Activated CD8-positive, alpha-beta T cell treated with anti-CD3 and anti-CD28 coated beads for 36 hours (primary cell): ENCODE measurements at places on chromosomes 4 and X. TPM values are rescaled to one million over a fixed set of nuclear protein-coding genes. Genes with fewer than 3 reads are reported as not detected.

Gene ADRA2C
- total RNA-seq = 0.27 TPM

Gene RBM46
- total RNA-seq = not detected

DNA sequence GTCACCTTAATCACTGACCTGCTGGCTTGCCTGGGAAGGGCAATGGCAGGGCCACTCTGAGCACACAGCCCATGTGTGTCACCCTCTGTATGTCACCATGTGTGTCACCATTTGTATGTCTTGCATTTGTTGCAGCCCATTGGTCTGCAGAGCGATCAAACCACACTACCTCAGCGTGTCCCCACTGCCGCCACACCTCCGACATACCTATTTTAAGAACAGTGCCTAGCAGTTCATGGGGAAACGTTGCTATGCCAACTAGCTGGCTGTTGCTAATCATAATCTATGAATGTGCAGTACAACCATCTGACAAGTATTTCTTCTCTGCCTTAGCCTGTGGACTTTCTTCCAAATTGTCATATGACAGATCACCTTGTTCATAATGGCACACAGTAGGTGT is 8.0 kb upstream of the CRMP1 start:
- no peaks in the 10 kb centered on the region for H3K36me3 ChIP-seq
- no peaks in the 10 kb centered on the region for H3K4me1 ChIP-seq
- H3K27ac ChIP-seq = no peak overlapping the region
- H3K4me3 ChIP-seq = no peak overlapping the region

DNA sequence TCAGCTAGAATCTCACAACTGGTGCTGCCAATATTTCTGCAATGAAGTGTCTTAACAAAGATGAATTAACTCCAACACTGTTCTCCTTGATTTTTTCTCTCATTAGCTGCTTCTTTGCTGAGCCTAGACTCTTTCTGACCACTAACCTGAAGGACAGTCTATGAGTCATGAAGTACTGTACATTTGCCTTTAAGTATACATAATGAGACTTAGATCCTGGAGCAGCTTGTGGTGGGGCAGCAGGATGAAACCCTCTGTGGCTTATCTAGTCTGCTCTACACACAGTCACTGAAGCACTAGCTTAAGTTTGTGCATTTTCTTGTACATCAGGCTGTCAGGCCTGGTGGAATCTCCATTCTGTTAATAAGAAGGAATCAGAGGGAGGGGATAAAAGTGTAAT is 307.4 kb upstream of the SMIM31 start:
- H3K4me1 ChIP-seq = no peaks in the 10 kb centered on the region
- no peak overlapping the region for H3K4me3 ChIP-seq
- H3K27ac ChIP-seq = no peak overlapping the region
- no peak for DNase-seq

DNA sequence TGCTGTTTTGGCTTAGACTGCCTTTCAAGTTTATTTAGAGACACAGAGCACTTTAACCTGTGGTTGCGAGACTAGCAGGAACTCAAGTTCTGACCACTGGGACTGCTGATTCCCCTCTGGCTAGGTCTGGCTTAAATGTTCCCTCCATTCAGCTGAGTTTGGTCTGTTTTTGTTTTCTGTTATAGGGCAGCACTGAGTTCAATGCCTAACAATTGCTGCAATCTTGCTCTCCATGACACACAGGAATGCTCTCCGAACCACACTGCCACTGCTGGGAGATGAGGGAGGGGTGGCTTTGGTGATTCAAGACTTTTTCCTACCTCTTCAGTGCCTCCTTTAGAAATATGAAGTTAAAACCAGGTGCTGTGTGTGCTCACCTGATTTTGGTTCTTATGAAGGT is 106.3 kb upstream of the EOLA2 start:
- no peak overlapping the region for H3K27ac ChIP-seq
- no peaks in the 10 kb centered on the region for H3K4me1 ChIP-seq
- H3K4me3 ChIP-seq = no peak overlapping the region

- no peak overlapping the region for H3K4me3 ChIP-seq
- peaks cover 7% of the 10 kb centered on the region for H3K36me3 ChIP-seq
- no peak for DNase-seq
- peaks cover 24% of the 10 kb centered on the region for H3K4me1 ChIP-seq
- H3K27me3 ChIP-seq = no peaks in the 10 kb centered on the region
These were observed 147.7 kb downstream of the RASL11B start for GRCh38 chr4:53009824-53010223.

DNA sequence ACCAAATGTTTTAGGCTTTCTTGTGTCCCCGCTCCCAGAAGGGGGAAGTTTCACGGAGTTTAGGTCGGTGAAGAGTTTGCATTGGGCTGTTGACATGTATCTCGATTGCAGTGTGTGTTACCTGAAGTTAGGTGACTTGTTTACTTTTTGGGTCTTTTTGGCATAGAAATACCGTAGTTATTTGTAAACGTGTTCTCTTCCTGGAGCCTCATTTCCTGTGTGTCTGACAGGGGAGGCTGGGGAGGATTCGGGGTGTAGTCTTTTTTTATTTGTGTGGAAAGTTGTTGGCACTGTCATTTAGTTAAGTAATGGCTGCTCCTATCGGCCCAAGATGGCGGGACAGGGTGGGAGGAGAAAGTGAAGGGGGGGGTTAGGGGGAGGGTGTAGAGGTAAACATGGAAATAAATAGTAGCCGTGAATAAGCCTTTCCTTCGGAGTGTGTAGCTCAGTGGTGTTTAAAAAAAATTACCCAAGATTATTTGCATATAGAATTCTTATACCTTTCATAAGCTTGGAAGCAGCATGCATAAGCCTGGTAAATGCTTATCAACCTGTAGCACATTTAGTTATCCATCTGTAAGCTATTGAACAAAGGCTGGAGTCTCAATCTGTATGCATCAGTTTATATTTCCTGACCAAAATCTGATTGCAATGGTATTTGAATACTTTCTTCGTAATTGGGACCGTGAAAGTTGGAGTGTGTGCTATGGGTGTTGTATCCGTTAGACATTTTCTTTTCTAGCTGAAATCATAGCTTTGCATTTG is 1.6 kb downstream of the KDM6A start:
- H3K36me3 ChIP-seq = peaks cover 9% of the 10 kb centered on the region
- peak overlapping the region; percentile 95 for H3K4me3 ChIP-seq
- peaks cover 9% of the 10 kb centered on the region for H3K4me1 ChIP-seq
- peak overlapping the region; percentile 99 for H3K27ac ChIP-seq
- H3K27me3 ChIP-seq = no peaks in the 10 kb centered on the region

- no peak overlapping the region for H3K27ac ChIP-seq
- H3K36me3 ChIP-seq = no peaks in the 10 kb centered on the region
- no peak for DNase-seq
- H3K4me1 ChIP-seq = peaks cover 13% of the 10 kb centered on the region
- H3K27me3 ChIP-seq = no peaks in the 10 kb centered on the region
These were observed 28.1 kb downstream of the HPGD start for GRCh38 chr4:174494146-174494545.
